ENCODE measurements at places on chromosomes 12 and 14. TPM values are rescaled to one million over a fixed set of nuclear protein-coding genes. Genes with fewer than 3 reads are reported as not detected.

- no peak for DNase-seq
Observed at GRCh38 chr12:112214064-112214463, 88.7 kb downstream of the TRAFD1 start.

GRCh38 chr14:52906141-52906601 lies 44.7 kb downstream of the FERMT2 start:
- peak; percentile 84 for DNase-seq

DNA sequence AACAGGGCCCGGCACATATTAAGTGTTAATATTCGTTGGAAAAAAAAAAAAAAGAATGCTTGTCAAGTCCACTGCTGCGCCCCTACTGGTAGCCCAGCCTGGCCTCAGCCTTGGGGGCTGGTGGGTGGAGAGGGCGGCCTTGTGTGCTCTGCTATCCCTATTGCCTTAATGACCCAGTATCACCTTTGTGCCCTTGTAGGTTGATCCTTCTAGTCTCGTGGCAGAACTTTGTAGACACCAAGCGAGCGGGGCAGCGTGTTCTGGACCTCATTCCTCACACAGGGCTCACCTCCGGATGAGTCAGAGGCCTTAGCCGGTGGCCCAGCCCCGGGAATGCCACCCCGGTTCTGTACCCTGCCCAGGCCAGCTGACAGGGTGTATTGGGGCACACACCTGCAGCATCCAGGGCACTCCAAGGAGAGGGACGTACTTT lies 1.8 kb upstream of the RCOR1 start:
- DNase-seq = no peak

The DLST gene
- total RNA-seq = 68.8 TPM

DNA sequence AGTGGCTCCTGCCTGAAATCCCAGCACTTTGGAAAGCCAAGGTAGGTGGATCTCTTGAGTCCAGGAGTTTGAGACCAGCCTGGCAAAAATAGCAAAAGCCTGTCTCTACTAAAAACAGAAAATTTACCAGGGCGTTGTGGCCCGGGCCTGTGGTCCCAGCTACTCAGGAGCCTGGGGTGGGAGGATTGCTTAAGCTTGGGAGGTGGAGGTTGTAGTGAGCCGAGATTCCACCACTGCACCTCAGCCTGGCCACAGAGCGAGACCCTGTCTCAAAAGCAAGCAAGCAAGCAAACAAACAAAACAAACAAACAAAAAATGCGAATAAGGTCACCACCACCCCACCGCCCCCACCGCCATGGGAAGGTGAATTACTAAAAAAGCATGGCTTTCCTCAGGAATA lies 238.7 kb downstream of the ATXN7L3B start:
- DNase-seq = no peak

DNA sequence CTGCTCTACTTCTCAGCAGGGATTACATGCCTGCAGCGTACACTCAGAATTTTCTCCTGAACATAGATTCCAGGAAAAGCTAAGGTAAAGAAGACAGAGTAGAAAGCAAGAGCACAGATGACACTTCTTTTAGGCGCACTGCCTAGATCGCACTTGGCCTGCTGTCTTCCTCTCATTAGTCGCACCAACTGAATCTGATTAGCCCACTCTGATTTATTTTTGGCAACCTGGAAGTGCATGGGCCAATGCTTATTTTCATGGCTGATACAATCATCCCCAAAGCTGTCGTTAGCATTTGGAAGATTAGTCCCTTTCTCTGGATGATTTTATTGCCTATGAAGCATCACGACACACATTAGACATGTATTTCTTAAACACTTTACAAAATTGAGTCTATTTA lies 152.5 kb downstream of the PTPRO start:
- no peak for DNase-seq

The RERGL gene
- total RNA-seq = not detected

The P2RX2 gene
- total RNA-seq = 1.2 TPM

DNA sequence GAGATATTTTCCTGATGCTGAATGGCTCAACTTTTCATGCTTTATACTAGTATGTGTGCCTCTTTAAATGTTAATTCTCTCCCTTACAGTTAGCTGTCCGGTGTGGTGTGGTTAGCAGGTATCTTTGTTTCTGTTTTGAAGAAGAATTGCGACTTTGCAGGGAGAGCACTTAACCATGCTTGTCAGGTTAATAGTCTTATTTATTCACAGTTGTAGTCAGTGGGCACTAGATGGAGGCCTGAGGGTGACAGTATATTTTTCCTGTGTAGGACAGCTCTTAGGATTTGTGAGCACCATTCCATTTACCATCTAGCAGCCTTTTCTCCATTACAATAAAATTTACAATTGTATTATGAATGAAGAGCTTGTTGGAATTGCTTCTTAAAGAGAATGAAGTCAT lies 34.9 kb downstream of the PDE3A start:
- no peak for DNase-seq

- no peak for DNase-seq
Observed at GRCh38 chr12:89789862-89790261, 81.2 kb upstream of the ATP2B1 start.

DNA sequence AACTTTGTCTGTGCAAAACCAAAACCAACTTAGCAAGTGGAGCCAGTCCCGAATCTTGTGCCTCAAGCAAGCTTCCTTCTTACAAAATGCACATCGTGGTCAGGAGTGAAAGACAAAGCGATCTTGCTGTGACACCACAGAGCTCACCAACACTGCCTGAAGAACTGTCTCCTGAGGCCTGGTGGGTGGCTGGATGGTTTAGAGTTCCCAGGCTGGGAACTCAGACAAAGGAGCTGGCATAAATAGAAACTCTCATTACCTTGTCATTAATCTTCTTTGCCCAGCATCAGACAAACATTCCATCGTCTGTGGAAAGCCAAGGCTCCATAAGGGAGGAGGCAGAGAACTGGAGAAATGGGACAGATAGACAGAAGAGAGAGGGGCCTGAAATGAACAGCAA lies 144.8 kb downstream of the KCNA5 start:
- no peak for DNase-seq

- DNase-seq = no peak
Observed at GRCh38 chr14:94868772-94869072, 98.8 kb upstream of the GSC start.

Measured in Panc1 (cell line).